ENCODE measurements at places on chromosomes 16 and 17.

- DNase-seq: no peak
- H3K4me3 ChIP-seq: peak overlapping the region; percentile 90
- peaks cover 25% of the 10 kb centered on the region for H3K36me3 ChIP-seq
- peak overlapping the region; percentile 94 for H3K27ac ChIP-seq
- no peaks in the 10 kb centered on the region for H3K27me3 ChIP-seq
- peaks cover 15% of the 10 kb centered on the region for H3K4me1 ChIP-seq
Observed at GRCh38 chr16:228151-228851, 948 bp downstream of the LUC7L start.

- no peak overlapping the region for H3K4me3 ChIP-seq
- H3K27me3 ChIP-seq: no peaks in the 10 kb centered on the region
- H3K27ac ChIP-seq: no peak overlapping the region
- H3K4me1 ChIP-seq: no peaks in the 10 kb centered on the region
- H3K36me3 ChIP-seq: no peaks in the 10 kb centered on the region
Observed at GRCh38 chr16:19400711-19401110, 17.0 kb upstream of the TMC5 start.

DNA sequence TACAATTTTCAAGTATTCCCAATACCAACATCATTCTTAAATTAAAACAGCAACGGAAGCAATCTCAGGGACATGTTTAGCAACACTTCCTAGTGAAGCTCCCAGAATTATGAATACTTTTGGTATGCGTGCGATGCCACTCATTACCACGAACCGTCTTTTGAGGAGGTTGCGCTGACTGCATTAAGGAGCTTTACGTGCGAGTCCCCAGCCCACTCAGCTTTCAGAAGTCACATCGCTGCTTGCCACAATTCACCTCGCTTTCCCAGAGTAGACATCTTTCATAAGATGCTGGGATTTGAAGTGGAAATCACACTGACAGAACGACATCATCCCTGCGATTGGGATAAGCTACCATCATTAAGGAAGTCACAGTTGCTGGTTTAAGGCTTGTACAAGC is 441.6 kb upstream of the HSBP1 start:
- no peaks in the 10 kb centered on the region for H3K4me1 ChIP-seq
- no peaks in the 10 kb centered on the region for H3K27me3 ChIP-seq
- no peak overlapping the region for H3K4me3 ChIP-seq
- no peak overlapping the region for H3K27ac ChIP-seq
- DNase-seq: no peak

DNA sequence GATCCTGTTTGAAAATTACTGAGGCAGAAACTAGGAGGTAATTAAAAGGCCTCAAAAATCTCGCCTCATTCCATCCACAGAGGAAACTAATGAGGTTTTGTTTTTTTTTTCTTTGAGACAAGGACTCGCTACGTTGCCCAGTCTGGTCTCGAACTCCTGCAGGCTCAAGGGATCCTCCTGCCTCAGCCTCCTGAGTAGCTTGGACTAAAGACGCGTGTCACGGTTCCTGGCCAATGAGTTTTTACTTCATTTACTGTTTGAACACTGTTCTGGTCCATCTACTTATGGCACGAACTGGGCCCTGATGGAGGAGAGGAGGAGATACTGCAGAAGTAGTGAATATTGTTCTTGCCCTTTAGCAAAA is 600 bp upstream of the BLTP2 start:
- H3K4me3 ChIP-seq: peak overlapping the region; percentile 82
- peaks cover 30% of the 10 kb centered on the region for H3K36me3 ChIP-seq
- peak overlapping the region; percentile 98 for H3K27ac ChIP-seq

DNA sequence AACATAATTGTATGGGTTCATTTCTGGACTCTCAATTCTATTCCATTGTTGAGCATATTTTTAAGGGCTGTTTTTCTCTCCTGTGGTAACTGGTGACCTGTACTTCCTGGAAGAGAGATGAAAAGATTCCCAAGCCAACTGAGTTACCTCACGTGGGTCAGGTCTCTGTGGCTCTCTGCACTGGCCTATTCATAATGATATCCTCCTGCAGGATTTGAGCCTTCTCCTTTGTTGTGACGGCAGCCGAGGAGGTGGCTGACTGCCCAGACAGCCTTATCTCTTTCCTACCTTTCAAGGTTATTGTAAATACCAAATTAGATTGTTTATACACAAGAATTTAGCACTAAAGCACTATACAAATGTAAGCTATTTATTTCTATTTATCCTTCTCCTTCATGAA is 2.7 kb upstream of the ACE start:
- H3K27ac ChIP-seq: no peak overlapping the region
- no peak for DNase-seq
- H3K27me3 ChIP-seq: peaks cover 17% of the 10 kb centered on the region
- H3K36me3 ChIP-seq: no peaks in the 10 kb centered on the region

- H3K36me3 ChIP-seq: peaks cover 63% of the 10 kb centered on the region
- no peak overlapping the region for H3K4me3 ChIP-seq
- H3K4me1 ChIP-seq: peaks cover 71% of the 10 kb centered on the region
- peak overlapping the region; percentile 98 for H3K27ac ChIP-seq
Observed at GRCh38 chr16:27446721-27447120, 44.7 kb downstream of the IL21R start.

- no peaks in the 10 kb centered on the region for H3K27me3 ChIP-seq
- H3K27ac ChIP-seq: peak overlapping the region; percentile 77
- peaks cover 25% of the 10 kb centered on the region for H3K36me3 ChIP-seq
- H3K4me3 ChIP-seq: peak overlapping the region; percentile 58
- DNase-seq: no peak
Observed at GRCh38 chr17:7562208-7562605, 488 bp downstream of the SENP3 start.

DNA sequence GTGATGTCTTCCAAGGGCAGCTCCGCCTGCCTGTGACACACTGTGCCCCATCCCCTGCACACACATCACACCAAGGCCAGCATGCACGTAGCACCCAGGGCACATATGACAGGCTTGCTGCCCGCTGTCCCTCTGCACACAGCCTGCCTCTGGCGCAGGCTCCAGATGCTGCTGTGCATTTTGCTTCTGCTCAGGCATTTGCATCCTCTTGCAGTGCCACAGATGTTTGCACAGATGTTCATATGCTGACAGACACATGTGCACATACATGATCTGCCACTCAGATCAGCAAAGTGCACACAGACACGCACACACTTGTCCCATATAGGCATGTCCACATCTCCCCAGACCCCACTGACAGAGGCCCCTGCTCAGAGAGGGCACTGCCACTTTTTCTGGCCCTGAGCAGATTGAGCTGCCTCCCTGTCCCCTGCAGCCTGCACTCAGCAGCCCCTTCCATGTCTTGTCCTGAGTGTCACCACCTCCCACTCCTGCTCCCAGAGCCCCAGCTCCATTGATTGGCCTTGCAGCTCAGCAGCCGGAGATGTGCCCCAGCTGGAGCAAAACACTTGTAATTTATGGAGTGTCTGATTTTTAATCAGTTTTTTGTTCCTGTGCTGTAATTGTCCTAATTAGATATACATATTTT is 115.1 kb upstream of the RPL38 start:
- no peaks in the 10 kb centered on the region for H3K36me3 ChIP-seq
- no peaks in the 10 kb centered on the region for H3K4me1 ChIP-seq
- no peak overlapping the region for H3K4me3 ChIP-seq
- no peak for DNase-seq

GRCh38 chr17:81291662-81292061 is 3.4 kb downstream of the SLC38A10 start:
- no peak overlapping the region for H3K27ac ChIP-seq
- H3K4me3 ChIP-seq: no peak overlapping the region
- H3K27me3 ChIP-seq: no peaks in the 10 kb centered on the region
- DNase-seq: peak; percentile 85
- peaks cover 58% of the 10 kb centered on the region for H3K4me1 ChIP-seq

DNA sequence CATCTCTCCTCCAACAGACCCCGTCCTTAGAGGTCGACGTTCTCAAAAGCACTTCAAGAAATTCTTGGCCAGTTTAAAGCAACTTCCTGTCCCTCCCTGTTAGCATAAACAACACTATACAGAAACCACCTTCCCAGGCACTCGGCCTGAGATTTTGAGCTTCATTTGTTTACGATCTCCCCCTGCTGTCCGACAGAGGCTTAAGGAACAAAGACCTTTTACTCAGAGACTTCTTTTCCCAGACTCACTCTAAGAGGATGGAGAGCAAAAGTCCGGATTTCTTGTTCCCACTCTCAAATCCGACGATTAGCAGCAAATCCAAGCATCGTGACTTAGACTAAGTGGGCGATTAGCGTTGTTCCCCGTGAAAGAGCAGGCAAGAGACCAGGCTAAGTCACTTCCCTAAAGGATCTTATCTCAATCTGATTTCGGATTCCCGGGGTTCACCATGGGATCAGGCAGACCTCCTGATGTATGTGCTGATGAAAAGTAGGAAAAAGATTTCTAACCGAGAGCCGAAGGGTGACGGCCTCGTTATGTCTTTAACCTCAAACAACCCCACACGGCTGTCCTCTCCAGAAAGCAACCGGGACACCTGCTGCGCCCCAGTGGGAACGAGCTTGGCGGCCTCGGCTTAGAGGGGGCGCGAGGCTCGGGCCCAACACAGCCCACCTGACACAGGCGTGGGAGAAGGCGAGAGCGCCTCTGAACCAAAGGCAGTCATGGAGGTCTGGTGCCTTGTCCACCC is 598 bp downstream of the INPP5K start:
- DNase-seq: peak; percentile 38
- H3K4me3 ChIP-seq: peak overlapping the region; percentile 58
- peak overlapping the region; percentile 69 for H3K27ac ChIP-seq

- DNase-seq: peak; percentile 76
- H3K27me3 ChIP-seq: no peaks in the 10 kb centered on the region
- no peaks in the 10 kb centered on the region for H3K4me1 ChIP-seq
- H3K4me3 ChIP-seq: no peak overlapping the region
- H3K27ac ChIP-seq: no peak overlapping the region
Observed at GRCh38 chr16:71467810-71468209, 5.8 kb upstream of the ZNF23 start.

DNA sequence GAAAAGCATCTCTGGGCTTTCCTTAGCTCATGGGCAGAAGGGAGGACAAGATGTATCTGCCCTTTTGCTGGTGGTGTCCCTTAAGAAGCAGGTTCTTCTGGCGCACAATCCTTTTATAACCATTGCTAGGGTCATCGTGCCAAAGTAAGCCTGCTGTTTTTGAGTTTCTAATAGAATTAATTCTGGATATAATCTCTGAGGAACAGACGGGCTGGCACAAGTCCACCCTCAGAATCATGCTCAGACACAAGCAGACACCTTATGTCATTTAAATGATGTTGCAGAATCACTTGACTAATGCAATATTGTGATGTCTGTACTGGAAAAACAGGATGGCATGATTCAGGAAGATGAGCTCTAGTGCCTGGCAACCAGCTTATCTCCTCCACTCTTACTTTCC is 18.8 kb upstream of the MMD start:
- H3K36me3 ChIP-seq: no peaks in the 10 kb centered on the region
- no peaks in the 10 kb centered on the region for H3K27me3 ChIP-seq
- no peak overlapping the region for H3K27ac ChIP-seq
- H3K4me3 ChIP-seq: no peak overlapping the region
- no peaks in the 10 kb centered on the region for H3K4me1 ChIP-seq
- no peak for DNase-seq

DNA sequence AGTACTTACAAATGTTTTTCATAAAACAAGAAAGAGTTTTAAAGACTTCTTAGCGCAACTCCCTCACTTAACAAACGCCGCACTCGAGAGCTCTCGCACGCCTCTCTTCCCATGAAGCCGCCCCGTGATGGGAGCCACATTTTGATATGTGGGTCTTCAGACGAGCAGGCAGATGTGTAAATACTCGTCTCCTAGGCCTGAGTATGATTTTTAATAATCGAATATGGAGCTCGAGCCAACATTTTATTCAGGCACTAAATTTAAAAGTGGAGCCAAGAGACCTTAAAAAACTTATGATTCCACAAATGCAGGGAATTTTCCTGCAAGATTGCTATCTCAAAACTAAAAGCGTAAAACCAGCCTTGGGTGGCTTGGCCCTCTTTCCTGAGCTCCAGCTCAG is 55.4 kb downstream of the IRX6 start:
- DNase-seq: no peak
- H3K4me1 ChIP-seq: no peaks in the 10 kb centered on the region
- H3K27me3 ChIP-seq: no peaks in the 10 kb centered on the region
- no peaks in the 10 kb centered on the region for H3K36me3 ChIP-seq

- DNase-seq: no peak
- peaks cover under 1% of the 10 kb centered on the region for H3K27me3 ChIP-seq
- no peaks in the 10 kb centered on the region for H3K4me1 ChIP-seq
- H3K36me3 ChIP-seq: no peaks in the 10 kb centered on the region
- no peak overlapping the region for H3K4me3 ChIP-seq
Observed at GRCh38 chr17:81373536-81374160, 21.6 kb upstream of the BAHCC1 start.

- no peak overlapping the region for H3K4me3 ChIP-seq
- H3K36me3 ChIP-seq: no peaks in the 10 kb centered on the region
- H3K27ac ChIP-seq: no peak overlapping the region
Observed at GRCh38 chr17:29874931-29875596, 55.0 kb downstream of the SSH2 start.

- no peak overlapping the region for H3K4me3 ChIP-seq
- peaks cover 3% of the 10 kb centered on the region for H3K36me3 ChIP-seq
- no peaks in the 10 kb centered on the region for H3K4me1 ChIP-seq
- H3K27me3 ChIP-seq: no peaks in the 10 kb centered on the region
- no peak overlapping the region for H3K27ac ChIP-seq
Observed at GRCh38 chr17:82170412-82170961, 42.2 kb downstream of the CCDC57 start.

GRCh38 chr16:57742543-57742942 is 7.0 kb downstream of the KATNB1 start:
- H3K27ac ChIP-seq: no peak overlapping the region
- H3K4me1 ChIP-seq: no peaks in the 10 kb centered on the region
- peaks cover 6% of the 10 kb centered on the region for H3K36me3 ChIP-seq
- no peak overlapping the region for H3K4me3 ChIP-seq
- no peaks in the 10 kb centered on the region for H3K27me3 ChIP-seq

- DNase-seq: no peak
- H3K36me3 ChIP-seq: no peaks in the 10 kb centered on the region
- peaks cover 19% of the 10 kb centered on the region for H3K4me1 ChIP-seq
- no peak overlapping the region for H3K27ac ChIP-seq
- no peaks in the 10 kb centered on the region for H3K27me3 ChIP-seq
Observed at GRCh38 chr16:11082860-11083388, 138.6 kb downstream of the CLEC16A start.

GRCh38 chr17:81931189-81931556 is 3.6 kb upstream of the MAFG start:
- peaks cover 17% of the 10 kb centered on the region for H3K4me1 ChIP-seq
- no peak for DNase-seq

DNA sequence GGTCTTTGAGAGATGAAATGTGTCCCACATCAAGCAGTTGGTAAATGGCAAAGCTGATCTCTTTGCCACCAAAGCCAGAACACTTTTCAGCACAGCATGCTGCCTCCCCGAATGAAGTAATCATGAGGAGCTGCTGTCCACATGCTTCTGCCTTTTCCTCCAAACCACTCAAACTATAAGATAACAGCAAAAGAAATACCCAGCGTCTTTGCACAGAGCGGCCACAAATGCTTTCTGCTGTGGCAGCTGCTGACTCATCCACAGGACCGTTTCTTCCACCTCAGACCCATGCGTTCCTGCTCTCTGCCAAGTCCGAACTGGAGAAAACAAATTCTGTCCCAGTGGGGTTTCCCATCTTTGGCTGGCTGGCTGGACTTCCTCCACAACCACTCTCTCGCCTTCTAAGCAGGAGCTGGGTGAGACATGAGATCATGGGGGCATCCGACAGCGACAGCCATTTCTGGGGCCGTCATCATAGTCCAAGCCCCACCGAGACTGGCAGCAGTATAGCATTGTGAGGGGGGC is 27.1 kb downstream of the TBC1D3B start:
- peaks cover 36% of the 10 kb centered on the region for H3K4me1 ChIP-seq
- H3K36me3 ChIP-seq: no peaks in the 10 kb centered on the region
- H3K27me3 ChIP-seq: no peaks in the 10 kb centered on the region
- H3K4me3 ChIP-seq: no peak overlapping the region

- H3K4me3 ChIP-seq: no peak overlapping the region
- H3K4me1 ChIP-seq: no peaks in the 10 kb centered on the region
- no peaks in the 10 kb centered on the region for H3K36me3 ChIP-seq
- H3K27ac ChIP-seq: no peak overlapping the region
Observed at GRCh38 chr16:80040814-80041213, 440.3 kb upstream of the MAF start.

All from natural killer cell (primary cell).